Activated naive CD4-positive, alpha-beta T cell (primary cell): ENCODE measurements at places on chromosomes 7 and 10.

GRCh38 chr10:67943917-67944316, 59.5 kb downstream of the SIRT1 start:
- DNase-seq = no peak

DNA sequence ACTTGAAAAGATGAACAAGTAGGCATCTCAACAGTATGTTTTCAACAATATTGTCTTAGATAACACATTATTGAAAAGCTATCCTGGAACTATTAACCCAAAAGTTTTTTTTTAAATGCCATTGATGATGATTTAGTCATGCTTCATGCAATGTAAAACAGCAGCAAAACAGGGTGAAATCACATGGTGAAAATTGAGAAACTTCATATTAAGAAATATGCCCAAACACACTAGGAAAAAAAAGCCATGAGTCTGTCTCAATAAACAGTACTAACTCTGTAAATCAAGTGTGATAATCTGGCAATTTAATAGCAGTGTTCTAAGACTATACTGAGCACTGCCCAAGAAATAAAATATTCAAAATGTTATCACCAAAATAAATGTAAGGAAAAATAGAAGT, 613.1 kb downstream of the KCNMA1 start:
- DNase-seq = no peak

DNA sequence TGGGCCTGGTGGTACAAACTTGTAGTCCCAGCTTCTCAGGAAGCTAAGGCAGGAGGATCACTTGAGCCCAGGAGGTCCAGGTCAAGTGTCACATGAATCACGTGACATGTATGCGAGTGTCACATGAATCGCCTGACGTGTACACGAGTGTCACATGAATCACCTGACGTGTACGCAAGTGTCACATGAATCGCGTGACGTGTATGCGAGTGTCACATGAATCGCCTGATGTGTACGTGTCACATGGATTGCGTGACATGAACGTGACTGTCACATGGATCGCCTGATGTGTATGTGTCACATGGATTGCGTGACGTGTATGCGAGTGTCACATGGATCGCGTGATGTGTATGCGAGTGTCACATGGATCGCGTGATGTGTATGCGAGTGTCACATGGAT, 9.5 kb upstream of the ADARB2 start:
- no peak for DNase-seq

GRCh38 chr7:154899862-154900261, 103.1 kb downstream of the PAXIP1 start:
- DNase-seq = no peak

- no peak for DNase-seq
These were observed at the start of gene TMEM178B for GRCh38 chr7:141073641-141074161. TMEM178B (plus strand) TSS chr7:141074064.

DNA sequence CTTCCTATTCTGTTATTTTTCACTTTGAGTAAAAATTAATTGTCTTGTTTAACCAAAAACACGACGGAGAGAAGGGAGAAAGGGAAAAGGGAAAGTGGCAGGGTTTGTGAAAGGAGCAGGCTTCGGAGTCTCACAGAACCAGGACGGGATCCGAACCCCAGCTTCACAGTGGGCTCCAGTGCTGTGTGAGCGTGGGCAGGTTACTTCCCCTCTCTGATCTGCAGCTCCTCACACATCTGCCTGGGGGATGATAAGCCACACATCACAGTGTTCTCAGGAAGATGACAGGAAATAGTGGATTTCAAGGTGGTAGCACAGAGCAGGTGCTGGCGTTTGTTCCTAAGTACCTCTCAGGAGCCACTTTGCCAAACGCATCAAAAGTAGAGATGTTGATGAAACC, 94.2 kb upstream of the GPR26 start:
- DNase-seq = no peak

DNA sequence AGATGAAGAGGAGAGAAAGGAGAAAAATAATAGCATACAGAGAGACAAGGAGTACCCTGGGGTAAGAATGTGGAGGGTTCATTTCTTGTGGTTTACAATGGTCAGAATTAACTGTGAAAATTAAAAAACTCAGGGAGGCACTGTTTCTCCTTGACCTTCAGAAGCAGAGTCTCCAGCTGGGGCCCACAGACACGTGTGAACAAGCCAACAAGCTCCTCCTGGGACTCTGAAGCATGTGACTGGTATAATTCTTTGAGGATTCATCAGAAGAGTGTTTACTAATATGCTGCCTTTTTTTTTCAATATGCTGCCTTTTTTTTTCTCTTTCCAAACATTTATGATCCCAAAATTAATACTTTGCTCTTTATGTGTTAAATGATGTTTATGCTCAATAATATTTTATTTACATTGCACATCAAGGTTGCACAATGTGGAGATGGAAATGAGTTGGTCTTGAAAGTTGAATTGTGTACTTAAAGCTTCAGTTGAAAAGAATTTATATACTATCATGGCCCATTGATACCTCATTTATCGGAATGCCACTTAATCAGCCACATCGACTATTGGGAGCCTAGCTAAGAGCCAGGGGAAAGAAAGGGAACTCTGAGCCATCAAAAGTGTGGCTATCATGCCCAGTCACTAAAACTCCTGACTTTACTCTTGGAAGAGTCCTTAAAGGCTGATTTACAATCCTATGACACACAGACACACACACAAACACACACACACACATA, 134.7 kb upstream of the RHOBTB1 start:
- no peak for DNase-seq

DNA sequence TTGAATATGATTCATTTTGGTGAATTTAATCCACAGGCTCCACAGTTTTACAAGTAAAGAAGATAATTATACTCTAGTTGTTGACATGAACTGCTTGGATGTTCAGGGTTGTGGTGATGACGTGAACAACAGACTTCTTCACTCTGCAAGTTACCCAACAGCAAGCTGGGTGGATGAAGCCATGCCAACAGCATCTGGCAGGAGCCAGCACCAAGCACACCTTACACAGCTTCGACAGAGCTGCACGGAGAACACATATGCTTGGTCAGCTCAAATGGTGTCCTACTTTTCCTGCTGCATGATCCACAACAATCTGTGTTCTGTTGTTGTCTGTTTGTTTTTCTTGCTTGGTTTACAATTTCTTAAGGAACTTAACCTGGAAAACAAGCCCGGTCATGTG, 9.8 kb downstream of the NOD1 start:
- no peak for DNase-seq

GRCh38 chr7:40701836-40702551, 567.2 kb downstream of the SUGCT start:
- DNase-seq = no peak

- no peak for DNase-seq
These were observed 119.6 kb downstream of the ITIH5 start for GRCh38 chr10:7547206-7547605.

DNA sequence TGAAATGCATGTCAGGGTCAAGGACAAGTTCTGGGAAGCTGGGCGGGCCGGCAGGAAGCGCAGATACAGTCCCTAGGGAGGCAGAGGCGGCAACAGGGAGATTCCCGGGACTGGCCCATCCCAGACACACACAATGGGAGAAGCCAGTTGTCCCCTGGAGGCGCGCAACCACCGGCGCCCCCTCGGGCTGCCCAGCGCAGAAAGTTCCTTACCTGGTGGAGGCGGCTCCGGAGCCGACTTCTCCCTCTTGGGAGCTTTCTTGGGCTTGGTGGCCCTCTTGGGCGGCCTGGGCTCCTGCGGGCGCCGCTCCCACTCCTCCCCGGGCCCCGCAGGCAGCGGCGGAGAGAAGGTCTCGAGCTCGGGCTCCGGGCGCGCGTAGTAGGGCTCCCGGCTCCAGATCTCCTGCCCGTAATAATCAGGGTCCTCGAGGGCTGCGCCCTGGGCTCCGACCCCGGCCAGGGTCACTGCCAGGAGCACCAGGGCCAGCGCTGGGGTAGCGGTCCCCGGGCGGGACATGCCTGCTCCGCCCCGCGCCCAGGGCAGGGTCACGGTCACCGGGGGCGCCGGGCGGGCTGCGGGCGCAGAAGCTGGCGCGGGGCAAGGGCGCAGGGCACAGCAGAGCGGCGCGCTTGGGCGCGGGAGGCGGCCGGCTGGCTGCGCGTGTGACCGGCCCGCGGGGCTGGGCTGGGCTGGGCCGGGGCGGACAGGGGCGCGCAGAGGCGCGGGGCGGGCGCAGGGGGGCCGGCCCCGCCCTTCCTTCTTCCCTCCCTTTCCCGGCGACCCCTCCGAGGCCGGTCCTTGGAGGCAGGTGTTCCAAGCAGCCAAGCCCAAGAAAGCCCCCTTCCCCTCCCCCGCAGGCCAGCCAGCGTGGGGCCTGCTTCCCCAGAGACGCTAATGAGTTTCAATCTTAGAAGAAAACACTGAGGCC, at the start of gene CPXM2:
TSS of gene CPXM2 (minus strand) at position 664 of the 928 bp plus-strand sequence. CDS start at position 516, 148 bp downstream.
- no peak for DNase-seq

- DNase-seq = no peak
These were observed 260.2 kb upstream of the BMPER start for GRCh38 chr7:33645104-33645503.

GRCh38 chr7:83105948-83106347, 56.7 kb downstream of the PCLO start:
- DNase-seq = no peak

DNA sequence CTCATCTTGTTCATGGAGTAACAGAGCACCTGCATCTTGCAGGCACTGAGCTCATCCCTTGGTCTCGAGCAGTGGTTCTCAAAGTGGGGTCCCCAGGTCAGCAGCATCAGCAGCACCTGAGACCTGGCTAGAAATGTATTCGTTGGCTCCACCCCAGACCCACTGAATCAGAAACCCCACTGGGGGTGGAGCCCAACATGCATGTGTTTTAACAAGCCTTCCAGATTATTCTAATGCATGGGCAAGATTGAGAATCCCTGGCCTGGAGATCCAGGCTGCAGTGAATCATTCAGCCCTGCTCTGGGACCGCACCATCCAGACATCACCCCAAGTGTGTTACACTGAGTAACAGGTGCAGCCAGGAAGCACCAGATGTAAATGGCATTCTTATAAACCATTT, 85.1 kb upstream of the PPIF start:
- DNase-seq = no peak

GRCh38 chr10:47388879-47389278, 4.8 kb upstream of the ZNF488 start:
- DNase-seq = no peak

DNA sequence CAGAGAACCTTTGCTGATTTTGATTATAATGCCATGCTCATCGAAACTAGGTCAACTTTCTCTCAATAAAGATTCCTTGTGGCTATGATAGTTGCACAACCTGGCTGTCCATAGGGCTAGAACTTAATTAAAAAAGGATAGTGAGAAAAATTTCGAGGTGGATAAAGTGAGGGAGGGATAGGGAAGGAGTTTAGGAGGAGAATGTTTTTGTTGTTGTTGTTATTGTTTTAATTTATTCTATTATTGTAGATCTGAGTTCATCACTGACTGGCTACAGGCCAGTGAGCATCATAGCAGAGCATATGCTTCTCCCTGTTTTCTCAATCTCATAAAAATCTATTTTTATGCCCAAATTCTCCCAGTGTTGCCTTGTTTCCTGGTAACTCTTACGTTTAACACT, 688.7 kb upstream of the GRM3 start:
- DNase-seq = no peak

DNA sequence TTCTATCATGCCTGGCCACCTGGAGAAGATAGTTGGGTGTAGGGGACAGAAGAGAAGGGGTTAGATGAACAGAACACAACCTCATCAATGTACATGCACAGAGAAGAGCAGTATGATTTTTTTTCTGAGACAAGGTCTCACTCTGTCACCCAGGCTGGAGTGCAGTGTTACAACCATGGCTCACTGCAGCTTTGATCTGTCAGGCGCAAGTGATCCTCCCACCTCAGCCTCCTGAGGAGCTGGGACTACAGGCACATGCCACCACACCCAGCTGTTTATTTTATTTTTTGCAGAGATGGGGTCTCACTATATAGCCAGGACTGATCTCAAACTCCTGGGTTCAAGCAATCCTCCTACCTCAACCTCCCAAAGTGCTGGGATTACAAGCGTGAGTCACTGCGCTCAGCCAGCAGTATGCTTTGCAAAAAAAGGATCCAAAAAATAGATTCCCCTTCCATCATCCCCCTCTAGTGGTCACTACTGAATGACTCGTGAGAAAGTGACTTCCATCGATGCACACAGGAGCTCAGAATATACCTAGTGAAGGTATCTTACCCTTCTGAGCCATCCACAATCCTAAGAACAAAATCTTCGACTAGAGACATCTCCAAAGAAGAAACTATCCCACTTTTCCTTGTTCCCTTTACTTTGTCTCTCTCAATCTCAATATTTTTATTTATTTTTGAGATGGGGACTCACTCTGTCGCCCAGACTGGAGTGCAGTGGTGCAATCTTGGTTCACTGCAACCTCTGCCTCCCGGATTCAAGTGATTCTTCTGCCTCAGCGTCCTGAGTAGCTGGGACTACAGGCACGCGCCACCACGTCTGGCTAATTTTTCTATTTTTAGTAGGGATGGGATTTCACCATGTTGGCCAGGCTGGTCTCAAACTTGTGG, 21.0 kb downstream of the ZCWPW1 start:
- DNase-seq = no peak

DNA sequence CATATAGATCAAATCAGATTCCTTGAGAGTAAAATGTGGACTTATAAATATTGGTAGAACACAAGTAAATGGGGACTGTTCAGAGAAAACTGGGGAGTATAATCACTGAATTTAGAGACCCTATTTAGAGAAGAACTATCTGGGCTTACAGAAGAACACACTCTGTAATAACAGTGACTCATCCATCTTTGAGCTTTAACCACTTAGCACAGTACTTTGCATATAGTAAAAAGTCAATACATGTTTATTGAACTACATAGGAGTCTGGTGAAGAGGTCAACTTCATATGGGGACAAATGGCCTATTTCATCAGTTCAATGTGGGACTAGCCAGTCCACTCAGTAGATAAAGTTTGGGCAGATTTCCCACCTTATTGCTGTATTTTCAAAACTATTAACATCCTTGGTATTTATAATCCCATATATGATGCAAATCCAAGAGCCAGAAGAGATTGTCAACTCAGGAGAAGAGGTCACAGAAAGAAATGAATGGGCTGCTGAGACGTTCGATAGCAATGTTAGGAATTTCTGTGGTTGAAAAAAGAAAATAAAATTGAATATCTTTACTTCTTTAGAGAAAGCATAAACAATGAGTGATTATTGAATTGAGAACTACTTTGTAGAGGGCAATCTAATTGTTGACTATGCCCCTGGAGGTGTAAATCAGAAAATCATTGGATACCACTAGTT, 119.3 kb upstream of the CACNA2D1 start:
- DNase-seq = no peak

- DNase-seq = no peak
These were observed 138.0 kb downstream of the PTPN20 start for GRCh38 chr10:47049056-47049851.

- no peak for DNase-seq
These were observed 98.6 kb upstream of the FGFR2 start for GRCh38 chr10:121696854-121697253.

- no peak for DNase-seq
These were observed 168.4 kb upstream of the CELF2 start for GRCh38 chr10:10849306-10849705.
